AG04450 (cell line): ENCODE measurements at places on chromosomes 13 and 19. TPM values are rescaled to one million over a fixed set of nuclear protein-coding genes. Genes with fewer than 3 reads are reported as not detected.

The LGALS14 gene
- polyA plus RNA-seq: not detected in 2 replicates

GRCh38 chr13:110407021-110407420, 99.9 kb downstream of the COL4A2 start:
- no peak for DNase-seq

GRCh38 chr19:3443840-3444694, 36.3 kb downstream of the SMIM24 start:
- DNase-seq: no peak

GRCh38 chr19:11736696-11737095, 2.0 kb downstream of the ZNF823 start:
- DNase-seq: no peak

GRCh38 chr13:28161370-28161769, 23.0 kb downstream of the PAN3 start:
- DNase-seq: no peak

DNA sequence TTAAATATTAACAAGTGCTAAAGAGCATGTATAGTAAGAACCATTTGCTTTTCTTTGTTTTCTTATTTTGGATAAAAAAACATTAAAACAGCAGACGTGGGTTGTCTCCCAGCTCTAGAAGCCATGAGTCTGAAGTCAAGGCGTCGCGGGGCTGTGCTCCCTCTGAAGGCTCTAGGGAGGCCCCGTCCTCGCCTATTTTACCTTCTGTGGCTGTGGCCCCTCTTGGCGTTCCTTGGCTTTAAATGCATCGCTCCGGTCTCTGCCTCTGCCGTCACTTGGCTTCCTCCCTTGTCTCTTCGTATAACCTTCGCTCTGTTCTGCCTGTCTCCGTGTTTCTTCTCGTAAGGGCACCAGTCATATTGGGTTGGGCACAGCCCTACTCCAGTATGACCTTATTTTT, 75.3 kb downstream of the ING1 start:
- no peak for DNase-seq
